ENCODE measurements at places on chromosomes 1 and 21.

DNA sequence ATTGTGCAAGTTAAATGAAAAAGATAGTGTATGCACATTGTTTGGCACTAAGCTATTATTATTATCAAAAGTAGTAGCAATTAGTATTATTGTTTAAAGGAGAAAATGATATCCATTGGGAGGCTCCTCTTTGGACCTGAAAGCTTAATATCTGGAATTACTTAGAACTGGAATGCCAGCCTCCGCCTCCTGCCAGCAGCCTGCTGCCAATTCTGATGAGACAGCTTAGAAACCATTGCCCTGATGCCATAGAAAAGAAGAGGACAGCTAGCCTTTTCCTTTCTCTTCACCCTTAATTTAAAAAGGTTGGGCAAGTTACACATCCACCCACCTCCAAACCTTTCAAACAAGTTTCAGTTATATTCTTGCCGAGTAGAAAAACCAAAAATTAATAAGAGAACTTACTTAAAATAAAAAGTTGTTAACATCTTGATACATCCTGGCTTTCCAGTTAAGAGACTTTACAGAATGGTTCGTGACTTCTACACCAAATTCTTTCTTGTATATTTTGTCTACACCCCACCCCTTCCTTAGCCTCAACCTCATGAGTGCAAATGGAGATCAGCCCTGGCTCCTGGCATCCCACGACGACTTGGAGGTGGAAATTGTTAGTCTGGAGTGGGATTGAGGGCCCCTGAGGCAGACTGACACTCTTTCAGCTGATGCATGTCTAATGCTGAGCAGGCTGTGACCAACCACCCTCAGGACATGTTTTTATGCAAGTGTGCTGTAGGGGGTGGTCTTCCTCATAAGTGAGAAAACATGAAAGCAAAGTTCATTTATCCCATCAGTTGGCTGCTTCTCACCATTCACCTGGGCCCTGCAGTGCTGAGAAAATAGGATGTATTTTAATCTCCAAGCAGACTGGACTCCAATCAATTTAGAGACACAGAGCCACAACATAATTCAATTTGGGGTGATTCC, 120.6 kb downstream of the KCNJ15 start:
- no peak for DNase-seq

DNA sequence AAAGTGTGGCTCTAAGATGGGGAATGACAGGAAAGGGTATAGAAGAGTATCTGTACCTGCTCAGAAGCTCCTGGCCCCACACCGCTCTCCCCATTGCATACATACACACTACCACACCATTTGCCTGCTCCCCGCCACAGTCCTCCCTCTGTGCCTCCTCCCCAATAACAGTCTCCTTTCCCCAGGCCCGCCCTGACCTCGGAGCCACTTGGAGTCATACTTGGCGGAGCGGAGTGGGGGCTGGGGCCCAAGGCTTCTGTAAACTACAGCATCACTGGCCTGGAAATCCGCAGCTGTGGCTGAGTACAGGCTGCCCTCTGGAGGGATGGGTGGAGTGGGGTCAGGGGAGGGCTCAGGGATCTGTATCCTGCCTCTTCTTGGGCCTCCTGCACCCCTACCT, 8.6 kb downstream of the SEMA6C start:
- no peak for DNase-seq

- DNase-seq = no peak
These were observed 13.8 kb upstream of the KCNA3 start for GRCh38 chr1:110688514-110688913.

GRCh38 chr1:43691871-43692815, 15.2 kb upstream of the ST3GAL3 start:
- no peak for DNase-seq

- no peak for DNase-seq
These were observed 58.2 kb downstream of the HSD3B1 start for GRCh38 chr1:119565131-119565772.

GRCh38 chr1:42043182-42043581, 110.0 kb upstream of the GUCA2B start:
- DNase-seq = no peak

GRCh38 chr1:185907246-185907645, 173.1 kb downstream of the HMCN1 start:
- no peak for DNase-seq

- DNase-seq = no peak
These were observed 119.7 kb upstream of the WNT4 start for GRCh38 chr1:22262583-22262982.

GRCh38 chr21:25581582-25581981, 25.7 kb downstream of the MRPL39 start:
- no peak for DNase-seq

- no peak for DNase-seq
These were observed 53.9 kb downstream of the PRDX6 start for GRCh38 chr1:173530795-173531693.

GRCh38 chr1:40130892-40131291, 30.3 kb upstream of the RLF start:
- no peak for DNase-seq

DNA sequence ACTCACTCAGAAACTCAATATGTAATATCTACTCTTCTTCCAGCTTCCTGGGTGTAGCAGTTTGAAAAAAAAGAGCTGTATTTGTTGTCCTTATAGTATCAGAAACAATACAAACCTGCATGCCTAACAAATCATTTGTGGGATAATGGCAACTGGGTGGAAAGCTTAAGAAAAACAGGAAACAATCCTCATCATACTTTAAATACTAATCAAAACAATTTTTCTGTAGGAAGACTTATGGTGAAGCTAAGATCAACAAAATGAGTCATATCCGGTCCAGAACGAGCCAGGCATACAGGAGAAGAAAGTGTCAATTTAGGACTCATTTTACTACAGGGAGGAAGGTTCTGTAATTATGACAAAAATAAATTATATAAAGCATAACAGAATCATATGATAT, 181.8 kb upstream of the ADGRL4 start:
- no peak for DNase-seq

DNA sequence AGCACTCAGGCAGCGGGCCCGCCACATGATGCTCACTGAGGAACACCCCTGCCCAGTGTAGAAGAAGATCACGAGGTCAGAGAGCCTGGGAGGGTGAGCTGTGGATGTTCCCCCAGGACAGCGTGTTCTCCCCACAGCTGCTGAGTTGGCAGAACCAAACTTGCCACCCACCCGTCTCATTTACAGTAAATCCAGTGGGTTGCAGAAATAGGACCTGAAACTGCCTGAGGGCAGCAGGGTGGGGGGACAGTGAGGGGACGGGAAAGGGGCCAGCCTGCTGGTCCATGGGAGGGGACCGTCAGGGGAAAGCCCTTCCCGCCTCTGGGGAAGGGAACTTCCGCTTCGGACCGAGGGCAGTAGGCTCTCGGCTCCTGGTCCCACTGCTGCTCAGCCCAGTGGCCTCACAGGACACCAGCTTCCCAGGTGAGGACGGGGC, at the start of gene C1QB:
C1QB (plus strand) TSS at position 356 of the 436 bp plus-strand sequence. CDS start 6,227 bp downstream, outside the sequence.
- no peak for DNase-seq

DNA sequence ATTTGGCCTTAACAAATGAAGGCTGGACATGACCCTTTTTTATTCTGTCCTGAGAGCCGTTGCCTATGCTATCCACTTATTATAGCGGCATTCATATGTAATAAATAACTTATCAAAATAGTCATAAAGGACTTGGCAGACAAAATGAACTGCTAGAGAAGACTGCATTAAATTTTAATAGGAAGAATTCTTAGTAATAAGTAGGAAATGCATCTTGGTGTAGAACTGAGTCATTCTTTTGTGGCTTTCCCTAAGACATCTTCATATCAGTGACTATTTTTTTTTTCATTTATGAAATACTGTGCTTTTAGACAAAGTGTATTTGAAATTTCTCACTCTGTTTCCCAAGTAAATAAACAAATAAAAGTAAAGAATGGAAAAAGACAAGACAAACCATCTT, 45.6 kb downstream of the PBX1 start:
- no peak for DNase-seq

DNA sequence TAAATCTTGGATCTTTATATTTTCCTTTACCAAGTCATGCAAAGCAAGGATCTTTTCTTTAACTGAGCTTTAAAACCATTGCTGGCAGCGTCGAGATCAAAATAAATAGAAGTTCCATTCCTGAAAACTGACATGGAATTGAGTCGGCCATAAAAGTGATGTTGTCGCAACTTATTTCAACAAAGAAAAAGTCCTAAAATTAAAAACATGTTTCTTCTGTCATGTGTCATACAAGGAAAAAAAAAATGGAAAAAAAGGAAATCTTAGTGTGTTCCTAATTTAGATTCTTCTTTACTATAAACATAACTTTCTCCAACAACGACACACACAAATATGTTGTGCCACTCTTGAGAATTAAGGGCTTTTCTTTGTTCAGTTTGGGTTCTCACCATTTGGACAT, 34.9 kb downstream of the GREM2 start:
- no peak for DNase-seq

DNA sequence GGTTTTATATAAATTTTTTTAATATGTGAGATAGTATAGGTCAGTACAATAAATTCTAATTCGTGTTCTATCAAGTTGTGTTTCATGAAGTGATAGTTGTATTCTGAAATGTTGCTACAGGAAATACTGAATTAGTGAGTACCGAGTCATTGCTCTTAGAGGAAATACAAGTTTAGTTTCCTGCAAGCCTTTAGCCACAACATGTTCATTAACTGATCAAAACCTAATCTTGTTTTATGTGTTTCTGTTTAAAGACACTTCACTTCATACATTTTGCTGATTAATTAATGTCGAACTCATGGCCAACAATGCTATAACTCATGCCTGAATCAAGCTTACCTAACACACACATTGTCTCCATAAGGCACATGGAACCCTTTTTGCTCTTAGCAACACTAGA, 43.6 kb downstream of the LRRC7 start:
- DNase-seq = no peak

GRCh38 chr1:147567594-147568381, 26.5 kb downstream of the BCL9 start:
- no peak for DNase-seq

GRCh38 chr1:224784265-224785039, 145.0 kb upstream of the DNAH14 start:
- no peak for DNase-seq

DNA sequence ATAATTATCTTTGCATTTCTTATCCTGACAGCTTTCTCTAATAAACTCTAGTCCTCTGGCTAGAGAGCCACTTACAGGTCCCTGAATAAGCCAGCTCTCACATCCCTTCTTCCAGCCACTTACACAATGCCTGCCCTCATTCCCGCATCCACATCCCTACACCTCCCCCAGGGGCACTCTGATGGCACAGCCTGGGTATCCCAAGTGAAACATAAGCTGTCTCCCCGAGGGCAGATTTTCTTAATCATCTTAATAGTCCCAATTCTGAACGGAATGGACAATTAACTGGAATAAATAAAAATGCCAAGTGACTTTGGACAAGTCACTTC, 4.9 kb downstream of the RHOC start:
- no peak for DNase-seq

GRCh38 chr1:90821152-90821787, 104.2 kb upstream of the BARHL2 start:
- DNase-seq = no peak

DNA sequence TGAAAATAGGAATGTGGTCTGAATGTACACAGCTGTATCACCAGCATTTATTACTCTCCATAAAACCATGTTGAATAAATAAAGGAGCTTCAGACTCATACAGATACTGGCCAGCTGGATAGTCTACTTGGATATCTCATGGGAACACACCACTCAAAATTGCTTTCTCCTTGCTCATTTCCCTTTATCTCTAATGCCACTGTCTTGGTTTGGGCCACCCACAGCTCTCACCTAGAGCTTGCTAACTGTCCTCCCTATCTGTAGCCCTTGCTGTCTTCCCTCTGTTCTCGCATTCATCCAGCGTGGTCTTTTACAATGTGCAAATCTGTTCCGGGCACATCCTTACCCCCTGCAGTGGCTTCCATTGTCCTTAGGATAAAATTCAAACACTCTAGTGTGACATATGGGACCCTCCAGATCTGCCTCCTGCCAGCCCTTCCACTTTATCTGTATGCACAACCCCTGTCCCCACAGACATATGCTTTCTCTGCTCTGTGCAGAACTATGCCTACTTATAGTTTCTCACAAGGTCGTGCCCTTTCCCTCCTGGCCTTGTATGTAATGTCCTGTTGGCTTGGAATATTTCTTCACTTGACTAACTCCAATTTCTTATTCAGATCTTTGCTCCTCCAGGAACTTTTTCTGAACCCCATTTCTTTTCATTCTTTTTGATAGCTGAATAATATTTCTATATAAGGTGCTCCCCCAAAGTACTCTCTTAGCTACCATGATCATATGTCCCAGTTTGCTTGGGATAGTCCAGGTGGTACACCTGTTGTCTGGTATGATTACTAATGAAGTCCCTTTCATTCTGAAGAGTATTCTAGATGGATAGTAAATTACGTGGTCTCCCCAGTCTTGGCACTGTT, 2.9 kb downstream of the FLVCR1 start:
- no peak for DNase-seq

DNA sequence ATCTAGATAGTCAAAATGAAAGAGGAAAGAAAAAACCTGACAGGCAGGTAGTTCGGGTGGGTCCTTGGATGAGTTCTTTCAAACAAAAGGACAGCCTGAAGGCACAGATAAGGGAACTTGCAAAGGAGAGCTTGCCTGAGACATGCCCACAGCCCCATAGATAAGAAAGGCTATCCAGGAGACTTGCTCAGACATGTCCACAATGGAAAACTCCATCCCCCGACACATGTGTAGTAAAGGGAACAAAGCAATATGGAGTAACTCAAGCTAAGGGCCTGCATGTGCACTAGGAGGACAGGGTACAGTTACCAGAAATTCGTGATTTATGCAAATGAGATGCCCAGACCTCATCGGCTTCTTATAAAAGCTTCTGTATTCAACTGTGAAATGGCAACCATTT, 281.5 kb downstream of the NEGR1 start:
- DNase-seq = no peak

- DNase-seq = no peak
These were observed 14.7 kb upstream of the SLC19A1 start for GRCh38 chr21:45556645-45557615.

- DNase-seq = no peak
These were observed 124.2 kb upstream of the LYPLAL1 start for GRCh38 chr1:219049501-219049900.

GRCh38 chr1:232316864-232317263, 313.1 kb downstream of the SIPA1L2 start:
- no peak for DNase-seq
